NCI-H226 (cell line): ENCODE measurements at places on chromosomes 16 and 17.

- peak; percentile 60 for DNase-seq
Observed at GRCh38 chr16:48212033-48212432, 32.1 kb upstream of the LONP2 start.

DNA sequence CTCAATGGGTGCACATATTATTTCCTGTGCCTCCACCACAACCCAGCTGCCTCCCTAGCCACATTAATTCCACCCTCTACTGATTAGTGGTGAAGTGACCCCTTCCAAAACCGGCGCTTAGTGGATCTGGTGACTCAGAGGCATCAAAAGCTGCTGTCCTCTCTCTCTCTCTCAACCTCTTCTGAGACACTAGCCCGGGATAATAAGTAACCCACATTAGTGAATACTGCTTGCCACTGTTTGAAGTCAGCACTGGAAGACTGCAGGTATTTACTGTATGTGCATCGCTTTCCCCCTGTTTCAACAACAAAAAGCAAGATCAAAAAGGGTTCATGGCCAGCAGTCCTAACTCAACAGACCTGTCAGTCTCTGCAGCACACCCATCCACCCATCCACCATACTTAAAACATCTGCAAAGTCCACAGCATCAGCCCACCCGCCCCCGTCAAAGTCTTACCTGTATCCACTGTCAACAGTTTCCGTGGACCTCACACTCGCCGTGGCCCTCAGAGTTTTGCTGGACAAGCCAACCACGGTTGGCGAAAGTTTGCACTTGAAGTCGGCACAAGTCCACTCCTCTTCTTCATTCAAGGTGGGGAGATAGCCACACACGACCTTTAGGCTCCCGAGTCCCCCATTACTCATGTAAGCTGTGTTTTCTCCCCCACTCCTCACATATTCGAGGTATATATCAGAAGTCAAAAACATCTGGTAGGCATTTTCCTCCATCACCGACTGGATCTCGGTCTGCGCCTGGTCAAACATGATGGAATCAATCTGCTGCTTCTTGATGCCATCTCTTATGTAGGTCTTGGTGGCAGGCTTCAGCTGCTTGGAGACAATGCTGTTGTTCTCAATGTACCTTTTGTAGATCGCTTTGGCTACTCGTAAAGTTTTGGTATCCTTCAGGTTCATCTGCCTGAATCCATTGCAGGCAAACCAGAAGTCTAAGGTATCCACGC, 3.8 kb downstream of the AXIN2 start:
- no peak for DNase-seq

- no peak for DNase-seq
Observed at GRCh38 chr17:53353919-53354351, 468.8 kb upstream of the KIF2B start.

DNA sequence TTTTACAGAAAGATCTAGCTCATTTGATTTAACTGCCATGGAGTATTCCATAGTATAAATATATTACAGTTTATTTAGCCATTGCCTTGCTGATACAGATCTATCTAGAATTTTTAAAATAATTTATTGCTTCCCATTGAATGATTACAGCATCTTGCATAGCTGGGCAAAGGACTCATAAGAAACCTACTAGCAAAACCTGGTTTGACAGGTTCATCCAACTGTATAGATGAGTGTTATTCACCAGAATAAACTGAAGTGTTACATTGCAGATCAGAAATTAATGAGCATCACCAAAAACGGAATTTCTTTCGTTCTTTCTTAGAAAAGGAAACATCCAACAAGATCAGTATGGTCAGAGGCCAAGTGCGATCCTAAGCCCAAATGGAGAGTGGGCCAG, 202.2 kb upstream of the CACNG5 start:
- no peak for DNase-seq

- no peak for DNase-seq
Observed at GRCh38 chr17:19384723-19385391, 2.1 kb downstream of the MFAP4 start.

- DNase-seq: no peak
Observed at GRCh38 chr16:76287466-76287865, 10.3 kb downstream of the CNTNAP4 start.

DNA sequence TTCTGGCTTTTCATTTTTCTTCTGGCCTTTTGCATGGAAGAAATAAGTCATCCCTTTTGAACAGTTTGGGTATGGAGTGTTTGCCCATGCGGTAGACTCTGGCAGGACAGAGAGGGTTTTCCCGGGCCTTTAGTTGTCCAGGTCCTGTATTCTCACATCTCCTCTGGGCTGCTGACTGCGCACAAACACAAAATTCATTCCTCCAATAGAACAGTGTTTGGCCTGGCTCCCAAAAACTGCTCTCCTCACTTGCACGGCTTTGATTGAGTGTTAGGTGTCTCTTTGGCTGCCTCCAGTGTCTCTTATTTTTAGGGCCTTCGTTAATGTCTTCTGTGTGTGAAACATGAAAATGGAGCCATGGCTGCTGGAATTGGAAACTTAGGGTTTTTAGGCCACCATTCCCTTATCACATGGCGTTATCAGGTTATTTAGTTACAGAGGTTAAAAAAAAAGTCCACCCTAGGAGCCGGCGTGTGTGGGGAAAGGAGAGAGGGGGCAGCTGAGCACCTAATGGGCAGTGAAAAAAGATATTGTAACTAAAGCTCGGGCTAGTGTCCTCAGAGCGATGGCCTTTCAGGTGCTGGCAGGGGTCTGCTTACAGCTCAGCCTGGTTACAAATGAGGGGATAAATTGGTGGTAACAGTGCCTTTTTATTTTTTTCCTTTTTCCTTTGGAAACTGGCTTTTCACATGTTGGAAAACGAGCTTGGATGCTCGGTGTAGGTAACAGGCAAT, 47.3 kb downstream of the PRKCA start:
- no peak for DNase-seq

- no peak for DNase-seq
Observed at GRCh38 chr17:31079731-31080130, 15.0 kb upstream of the NF1 start.

DNA sequence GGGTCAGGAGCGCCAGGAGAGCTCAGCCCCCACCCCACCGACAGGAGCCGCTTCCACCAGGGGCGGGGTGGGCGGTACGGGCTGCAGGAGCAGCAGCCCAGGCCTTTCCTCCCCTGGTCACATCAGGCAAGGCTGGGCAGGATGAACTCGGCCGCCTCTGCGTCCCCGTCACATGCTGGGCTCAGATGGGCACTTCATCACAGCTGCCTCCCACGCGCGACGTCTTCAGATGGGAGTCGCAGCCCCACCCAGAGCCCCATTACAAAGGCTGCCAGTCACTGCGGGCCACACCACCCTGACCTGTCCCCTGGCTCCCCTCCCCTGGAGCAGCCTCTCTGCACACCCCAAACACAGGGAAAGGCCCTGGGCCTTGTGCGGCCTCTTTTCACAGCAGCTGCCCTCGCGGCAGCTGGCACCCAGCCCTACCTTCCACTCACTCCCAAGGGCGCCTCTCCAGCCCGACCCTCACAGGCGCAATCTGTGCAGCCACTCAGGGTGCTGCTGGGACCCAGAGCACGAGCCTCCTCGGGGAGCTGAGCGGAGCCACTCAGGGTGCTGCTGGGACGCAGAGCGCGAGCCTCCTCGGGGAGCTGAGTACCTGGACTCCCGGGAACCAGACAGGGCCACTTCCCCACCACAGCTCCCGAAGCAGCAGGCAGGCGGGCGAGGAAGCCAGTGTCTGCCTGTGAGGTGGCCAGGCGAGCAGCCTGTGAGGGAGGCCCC, 4.7 kb downstream of the ZNF598 start:
- no peak for DNase-seq

GRCh38 chr16:89981414-89981813, 32.9 kb downstream of the DEF8 start:
- DNase-seq: no peak

DNA sequence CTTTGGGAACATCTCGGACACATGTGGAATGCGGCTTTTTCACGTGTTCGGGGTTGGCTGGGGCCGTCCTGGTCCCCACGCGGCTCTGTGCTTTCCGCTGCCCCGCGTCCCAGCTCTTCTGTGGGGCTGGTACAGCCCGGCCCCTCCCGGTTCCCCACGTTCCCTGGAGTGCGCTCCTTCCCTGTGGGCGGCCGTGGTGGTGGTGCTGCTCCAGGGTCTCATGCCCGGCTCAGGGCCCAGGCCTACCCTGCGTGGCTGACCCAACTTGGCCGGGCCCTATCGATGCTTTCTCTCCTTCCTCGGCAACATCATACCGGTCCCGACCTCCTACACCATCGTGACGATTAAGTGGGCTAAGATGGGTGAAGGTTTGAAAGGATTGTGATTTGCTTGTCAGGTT, 3.3 kb downstream of the TELO2 start:
- DNase-seq: no peak

DNA sequence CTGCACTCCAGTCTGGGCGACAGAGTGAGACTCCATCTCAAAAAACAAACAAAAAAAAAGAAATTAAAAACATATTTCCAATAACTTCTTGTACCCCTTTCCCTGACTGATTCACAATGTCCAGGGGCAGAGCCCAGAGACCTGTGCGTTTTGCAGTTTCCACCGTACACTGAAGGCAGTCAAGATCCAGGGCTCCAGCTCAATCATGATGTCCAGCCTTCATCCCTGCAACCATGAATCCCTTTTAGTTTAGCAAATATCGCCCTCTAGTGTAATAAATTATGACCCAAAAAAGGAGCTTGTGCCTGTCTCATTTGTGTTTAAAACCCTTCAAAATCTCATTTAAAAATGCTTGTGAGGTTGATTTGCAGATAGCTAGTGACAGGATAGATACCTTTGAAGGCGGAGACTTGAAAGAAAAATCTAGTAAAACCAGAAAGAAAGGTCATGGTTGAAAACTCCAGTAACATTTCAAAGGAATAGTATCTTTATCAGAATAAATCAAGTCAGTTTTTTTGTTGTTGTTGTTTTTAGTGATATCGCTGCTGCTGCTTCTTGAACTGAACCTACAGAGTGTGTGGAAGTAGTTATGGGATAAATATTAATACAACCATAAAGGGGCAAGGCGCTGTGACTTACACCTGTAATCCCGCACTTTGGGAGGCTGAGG, 3.7 kb upstream of the ERN1 start:
- peak; percentile 33 for DNase-seq

GRCh38 chr16:4646773-4647643, 22.4 kb downstream of the MGRN1 start:
- DNase-seq: no peak

DNA sequence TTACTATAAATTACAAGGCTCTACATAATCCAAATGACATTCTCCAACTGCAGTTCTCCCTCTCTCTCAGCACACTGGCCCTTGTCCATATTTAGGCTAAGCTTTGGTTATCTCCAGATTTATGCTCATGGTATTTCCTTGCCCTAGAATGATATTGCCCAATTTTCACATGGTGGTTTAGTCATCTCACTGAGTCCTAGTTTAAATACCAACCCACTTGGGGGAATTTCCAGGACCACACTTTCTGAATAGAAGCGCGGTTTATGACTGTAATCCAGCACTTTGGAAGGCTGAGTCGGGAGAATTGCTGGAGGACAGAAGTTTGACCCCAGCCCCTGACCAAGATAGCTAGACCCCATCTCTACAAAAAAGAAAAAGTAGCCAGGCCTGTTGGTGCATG, 280.1 kb upstream of the MON1B start:
- DNase-seq: peak; percentile 93

GRCh38 chr16:57970319-57970718, 609 bp downstream of the CNGB1 start:
- no peak for DNase-seq

DNA sequence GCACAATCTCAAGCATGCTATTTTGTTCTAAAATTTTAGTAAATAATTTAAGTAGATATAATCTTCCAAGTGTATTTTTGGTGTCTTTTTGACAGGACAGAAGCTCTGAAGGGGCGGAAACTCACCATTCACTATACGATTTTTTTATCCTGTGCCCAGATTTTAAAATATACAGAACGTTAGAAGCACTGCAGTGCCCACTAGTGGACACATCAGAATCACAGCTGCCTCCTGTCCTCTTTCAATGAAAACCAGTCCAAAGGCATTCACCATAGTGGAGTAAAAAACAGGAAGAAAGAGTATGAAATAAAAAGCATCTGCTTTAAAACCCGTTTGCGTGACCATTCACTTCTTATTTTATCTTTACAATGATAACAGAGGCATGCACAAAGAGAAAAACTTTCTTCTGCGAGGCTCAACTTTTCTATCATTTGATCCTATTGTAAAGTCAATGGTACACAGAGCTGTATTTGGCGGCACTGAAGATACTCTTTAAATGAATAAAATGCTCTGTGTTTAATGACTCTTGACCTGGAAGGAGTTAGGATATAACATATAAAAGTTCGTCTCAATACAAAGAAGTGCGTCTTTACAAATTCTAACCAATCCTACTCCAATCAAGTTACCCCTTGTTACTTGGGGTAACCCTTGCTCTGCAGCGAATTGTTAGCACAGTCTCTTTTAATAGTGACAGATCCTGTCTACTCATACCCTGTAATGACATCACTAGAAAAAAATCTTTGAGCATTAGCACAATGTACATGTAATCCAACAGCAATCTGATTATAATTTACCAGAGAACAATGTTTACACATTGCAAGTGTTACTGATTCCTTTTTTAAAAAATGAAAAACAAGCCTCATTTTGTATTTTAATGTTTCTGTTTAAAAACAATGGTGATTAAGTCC, 339.8 kb upstream of the PSMD7 start:
- DNase-seq: peak; percentile 13

- DNase-seq: no peak
Observed at GRCh38 chr17:16887523-16888095, 84.3 kb downstream of the TNFRSF13B start.

DNA sequence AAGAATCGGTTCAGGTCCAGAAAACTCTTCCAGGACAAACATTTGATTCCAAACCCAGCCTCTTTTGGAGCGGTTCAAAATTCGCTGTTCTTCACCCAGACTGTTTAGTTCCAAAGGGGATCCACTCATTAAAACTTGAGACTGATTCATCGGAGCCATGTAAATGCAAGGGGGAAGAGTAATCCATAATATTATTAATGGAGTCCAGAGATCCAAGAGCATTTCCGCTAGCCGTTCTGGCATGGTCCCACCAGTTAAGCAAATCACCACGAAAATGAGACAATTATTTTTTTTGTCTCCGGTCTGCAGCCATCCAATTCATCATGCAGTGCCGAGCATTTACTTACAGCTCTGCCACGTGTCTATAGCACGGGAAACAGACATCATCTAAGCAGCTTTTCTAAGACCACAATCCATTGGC, 15.1 kb downstream of the CDH8 start:
- DNase-seq: no peak

GRCh38 chr16:7888411-7888810, 555.8 kb downstream of the RBFOX1 start:
- no peak for DNase-seq

DNA sequence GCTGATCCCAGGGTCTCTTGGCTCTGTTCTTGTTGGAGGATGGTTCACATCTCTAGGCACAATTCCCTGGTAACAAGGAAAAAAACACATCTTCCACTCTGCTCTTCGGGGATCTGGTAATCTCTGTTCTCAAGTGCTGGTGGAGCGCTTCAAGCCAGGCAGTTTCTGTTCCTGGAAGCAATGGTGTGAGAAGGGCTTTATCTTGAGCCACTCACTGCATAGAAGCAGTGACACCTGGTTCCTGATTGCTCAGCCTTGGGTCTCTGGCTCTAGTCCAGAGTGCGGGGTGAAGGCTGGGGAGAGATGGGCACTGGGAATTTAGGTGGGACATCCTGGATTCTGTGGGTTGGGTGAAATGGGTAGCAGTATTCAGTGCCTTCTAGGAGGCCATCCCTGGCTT, 14.1 kb downstream of the AKAP1 start:
- DNase-seq: no peak

GRCh38 chr17:64081802-64082799, 47.8 kb downstream of the ERN1 start:
- DNase-seq: peak; percentile 48
